ENCODE measurements at places on chromosomes 2 and 18. TPM values are rescaled to one million over a fixed set of nuclear protein-coding genes. Genes with fewer than 3 reads are reported as not detected.
A peak's percentile ranks its signal among the peaks of the same experiment; 100 is the strongest.

The MAL gene
- not detected for total RNA-seq

The TTC39C gene
- 12.7 TPM for total RNA-seq

The LHCGR gene
- not detected for total RNA-seq

The UGT1A9 gene
- not detected for total RNA-seq

The LINC00305 gene
- total RNA-seq, result not detected

The REG1A gene
- total RNA-seq, result 22,488 TPM

The METAP1D gene
- 3.0 TPM for total RNA-seq

The ADGRF3 gene
- 0.40 TPM for total RNA-seq

- H3K27ac ChIP-seq, result no peak overlapping the region
- H3K4me1 ChIP-seq, result no peaks in the 10 kb centered on the region
- H3K36me3 ChIP-seq, result peaks cover 6% of the 10 kb centered on the region
- no peak overlapping the region for H3K4me3 ChIP-seq
- H3K27me3 ChIP-seq, result no peaks in the 10 kb centered on the region
These were observed 210.9 kb downstream of the DYM start for GRCh38 chr18:49249521-49249920.

GRCh38 chr2:133039531-133039930 is 369.5 kb upstream of the LYPD1 start:
- H3K36me3 ChIP-seq, result no peaks in the 10 kb centered on the region
- H3K27ac ChIP-seq, result no peak overlapping the region
- no peak for DNase-seq
- no peaks in the 10 kb centered on the region for H3K4me1 ChIP-seq
- no peak overlapping the region for H3K4me3 ChIP-seq
- H3K27me3 ChIP-seq, result no peaks in the 10 kb centered on the region

DNA sequence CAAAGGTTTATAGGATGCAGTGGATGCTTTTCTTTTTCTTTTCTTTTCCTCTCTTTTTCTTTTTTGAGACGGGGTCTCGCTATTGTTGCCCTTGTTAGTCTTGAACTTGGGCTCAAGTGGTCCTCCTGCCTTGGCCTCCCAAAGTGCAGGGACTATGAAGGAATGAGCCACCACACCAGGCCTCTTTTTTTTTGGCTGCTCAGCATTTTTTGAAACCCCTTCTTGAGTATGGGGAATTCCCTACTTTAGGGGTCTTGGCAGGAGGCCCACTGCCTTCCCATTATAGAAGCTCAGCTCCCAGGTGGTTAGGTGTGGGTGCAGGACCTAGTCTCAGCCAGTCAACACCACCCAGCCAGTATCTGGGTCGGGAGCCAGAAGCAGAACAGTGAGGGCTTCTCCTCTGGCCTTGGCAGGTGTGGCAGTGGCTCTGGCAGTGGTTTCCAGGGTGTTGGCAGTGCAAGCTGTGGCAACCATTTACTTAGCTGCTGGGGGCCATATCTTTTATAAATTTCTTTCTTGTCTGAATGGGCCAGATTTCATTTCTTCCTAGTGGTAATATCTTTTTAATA is 51.4 kb upstream of the ACYP2 start:
- no peaks in the 10 kb centered on the region for H3K27me3 ChIP-seq
- no peaks in the 10 kb centered on the region for H3K4me1 ChIP-seq
- DNase-seq, result no peak
- no peak overlapping the region for H3K27ac ChIP-seq

- peak overlapping the region; percentile 34 for H3K4me3 ChIP-seq
- H3K27ac ChIP-seq, result no peak overlapping the region
- H3K27me3 ChIP-seq, result no peaks in the 10 kb centered on the region
- no peak for DNase-seq
- H3K4me1 ChIP-seq, result peaks cover 4% of the 10 kb centered on the region
These were observed 579 bp upstream of the EMX1 start for GRCh38 chr2:72916743-72917137.

DNA sequence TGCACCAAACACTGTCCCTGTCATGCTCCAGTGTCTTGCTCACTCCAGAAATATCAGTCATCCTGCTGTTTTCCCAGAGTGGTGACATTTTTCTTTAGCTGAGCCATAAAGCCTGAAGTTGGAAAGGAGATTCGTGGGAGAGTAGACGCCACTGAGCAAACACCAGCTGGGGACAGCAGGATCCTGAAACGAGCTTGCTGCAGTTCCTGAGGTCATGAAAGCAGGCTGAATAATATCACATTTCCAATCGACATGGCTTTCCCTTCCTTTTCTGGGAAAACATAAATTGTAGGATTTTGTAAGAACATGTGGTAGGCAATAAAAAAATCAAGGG is 276.4 kb downstream of the CDCA7 start:
- DNase-seq, result no peak
- H3K4me1 ChIP-seq, result no peaks in the 10 kb centered on the region

DNA sequence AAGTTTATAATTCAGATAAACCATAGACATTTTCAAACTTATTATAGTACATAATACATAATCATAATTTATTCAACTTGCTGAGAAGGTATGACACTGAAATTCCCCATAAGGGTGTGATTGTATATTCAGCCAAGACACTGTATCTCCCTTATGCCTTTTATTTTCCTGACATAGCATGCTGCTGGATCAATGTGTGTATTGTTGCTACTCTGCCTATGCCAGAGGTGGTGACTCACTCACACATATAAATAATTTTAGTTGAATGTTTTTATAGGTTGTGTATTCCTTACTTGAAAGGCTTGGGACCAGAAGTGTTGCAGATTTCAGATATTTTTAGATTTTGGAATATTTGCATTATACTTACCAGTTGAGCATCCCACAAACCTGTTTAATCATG is 86.8 kb downstream of the VRK2 start:
- no peak overlapping the region for H3K4me3 ChIP-seq
- no peaks in the 10 kb centered on the region for H3K4me1 ChIP-seq
- no peak for DNase-seq
- H3K27ac ChIP-seq, result no peak overlapping the region
- H3K36me3 ChIP-seq, result no peaks in the 10 kb centered on the region

DNA sequence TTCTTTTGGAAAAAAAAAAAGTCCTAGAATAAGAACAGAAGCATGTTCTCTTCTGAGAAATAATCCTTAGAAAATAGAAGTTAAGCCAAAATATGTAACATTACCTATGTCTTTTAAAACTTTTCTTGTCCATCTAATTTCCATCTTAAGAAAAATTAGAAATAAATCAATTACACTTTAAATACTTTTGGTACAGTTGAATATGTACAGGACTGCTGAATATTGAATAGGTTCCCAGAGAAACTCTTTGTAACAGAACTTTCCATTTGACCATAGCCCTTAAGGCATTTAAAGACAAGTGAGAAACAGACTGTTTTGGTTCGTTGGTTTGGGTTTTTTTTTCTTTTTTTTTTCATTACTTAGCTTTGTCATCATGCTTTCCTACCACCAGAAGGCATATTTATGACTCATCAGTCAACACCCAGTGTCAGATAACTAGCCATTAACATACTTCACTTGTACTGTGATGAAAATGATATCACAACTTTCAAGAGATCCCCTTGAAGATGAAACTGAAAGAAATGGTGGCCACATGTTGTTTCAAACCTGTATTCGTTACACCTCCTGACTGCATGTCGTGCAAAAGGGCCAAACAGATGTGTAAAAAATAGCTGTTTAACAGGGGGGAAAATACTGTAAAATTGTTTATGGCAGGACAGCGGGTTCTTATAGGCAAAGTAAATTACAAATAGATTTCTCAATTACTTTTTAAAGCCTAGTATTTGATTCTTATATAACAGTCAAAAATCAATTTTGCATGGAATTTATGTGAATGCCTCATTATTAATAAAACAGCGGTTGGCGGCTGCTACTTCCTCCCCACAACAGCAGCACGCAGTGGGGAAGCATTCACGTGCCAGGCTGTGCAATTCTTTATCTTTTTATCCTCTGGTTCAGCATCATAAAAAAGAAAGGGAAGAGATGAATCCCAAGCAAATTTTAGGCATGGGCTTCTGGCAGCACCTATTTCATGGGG is 280.7 kb upstream of the HNRNPA3 start:
- no peaks in the 10 kb centered on the region for H3K4me1 ChIP-seq
- no peak overlapping the region for H3K4me3 ChIP-seq
- no peaks in the 10 kb centered on the region for H3K36me3 ChIP-seq
- DNase-seq, result no peak
- no peaks in the 10 kb centered on the region for H3K27me3 ChIP-seq

- no peak for DNase-seq
- H3K36me3 ChIP-seq, result no peaks in the 10 kb centered on the region
- no peaks in the 10 kb centered on the region for H3K27me3 ChIP-seq
- H3K27ac ChIP-seq, result no peak overlapping the region
- H3K4me3 ChIP-seq, result no peak overlapping the region
- no peaks in the 10 kb centered on the region for H3K4me1 ChIP-seq
These were observed 12.4 kb upstream of the CCDC88A start for GRCh38 chr2:55431982-55432627.

GRCh38 chr2:41896186-41896846 is 151.5 kb upstream of the PKDCC start:
- DNase-seq, result no peak
- no peaks in the 10 kb centered on the region for H3K36me3 ChIP-seq
- H3K27me3 ChIP-seq, result no peaks in the 10 kb centered on the region
- no peak overlapping the region for H3K27ac ChIP-seq
- H3K4me1 ChIP-seq, result peaks cover 2% of the 10 kb centered on the region

DNA sequence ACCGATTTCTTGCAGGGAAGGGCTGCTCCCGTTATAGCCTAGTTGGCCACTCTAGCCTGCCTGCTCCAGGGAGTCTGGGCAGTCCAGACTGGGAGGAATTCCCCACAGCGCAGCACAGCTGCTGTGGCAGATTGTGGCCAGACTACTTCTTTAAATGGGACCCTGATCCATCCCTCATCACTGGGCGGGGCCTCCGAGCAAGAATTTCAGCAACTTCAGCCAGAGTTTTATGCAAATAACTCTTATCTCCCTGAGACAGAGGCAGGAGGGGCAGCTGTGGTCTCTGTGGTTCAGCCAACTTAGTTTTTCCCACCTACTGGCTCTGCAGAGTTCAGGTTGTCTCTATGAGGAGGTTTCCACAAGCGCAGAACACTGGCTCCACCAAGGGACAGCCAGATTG is 1583.2 kb downstream of the SUCLG1 start:
- DNase-seq, result no peak
- no peaks in the 10 kb centered on the region for H3K4me1 ChIP-seq
- H3K27ac ChIP-seq, result no peak overlapping the region
- H3K36me3 ChIP-seq, result no peaks in the 10 kb centered on the region
- H3K4me3 ChIP-seq, result no peak overlapping the region
- H3K27me3 ChIP-seq, result no peaks in the 10 kb centered on the region

GRCh38 chr2:2131075-2131789 is 199.8 kb downstream of the MYT1L start:
- no peak for DNase-seq
- no peak overlapping the region for H3K27ac ChIP-seq
- no peaks in the 10 kb centered on the region for H3K4me1 ChIP-seq
- no peaks in the 10 kb centered on the region for H3K27me3 ChIP-seq

GRCh38 chr2:96198921-96199320 is 9.7 kb downstream of the STARD7 start:
- no peaks in the 10 kb centered on the region for H3K27me3 ChIP-seq
- peaks cover 18% of the 10 kb centered on the region for H3K4me1 ChIP-seq
- no peak for DNase-seq
- H3K4me3 ChIP-seq, result no peak overlapping the region
- H3K27ac ChIP-seq, result no peak overlapping the region

DNA sequence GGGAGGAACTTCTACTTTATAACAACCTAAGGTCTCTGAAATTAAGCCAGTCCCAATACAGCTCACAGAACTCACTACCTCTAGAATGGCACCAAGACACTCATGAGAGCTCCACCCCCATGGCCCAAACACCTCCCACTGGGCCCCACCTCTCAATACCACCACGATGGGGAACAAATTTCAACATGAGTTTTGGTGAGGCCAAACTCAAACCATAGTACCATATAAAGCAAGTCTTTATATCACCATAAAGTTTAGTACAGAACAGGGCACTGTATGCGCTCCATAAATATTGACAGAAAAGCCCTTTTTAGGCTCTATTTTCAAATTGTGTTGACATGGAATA is 3.3 kb downstream of the AFG3L2 start:
- H3K36me3 ChIP-seq, result no peaks in the 10 kb centered on the region
- H3K27me3 ChIP-seq, result no peaks in the 10 kb centered on the region
- no peak overlapping the region for H3K4me3 ChIP-seq
- peaks cover 29% of the 10 kb centered on the region for H3K4me1 ChIP-seq
- no peak overlapping the region for H3K27ac ChIP-seq

DNA sequence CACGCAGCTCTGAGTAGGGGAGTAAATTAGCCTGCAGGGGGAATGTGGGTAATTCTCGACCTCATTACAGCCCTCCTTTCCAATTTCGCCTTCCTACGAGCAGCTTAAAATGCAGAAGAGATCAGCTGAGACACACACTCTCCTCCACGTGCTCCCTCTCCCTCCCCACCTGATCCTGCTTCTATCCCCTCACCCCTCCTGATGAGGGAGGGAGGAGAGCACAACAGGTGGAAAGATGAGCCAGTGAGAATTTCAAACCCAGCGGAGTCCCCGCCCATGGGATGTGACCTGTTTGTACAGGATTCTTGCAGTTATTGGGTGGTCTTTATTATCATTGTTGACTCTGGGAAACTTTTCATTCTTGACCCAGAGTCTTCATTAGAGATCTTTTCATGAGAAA is 35.5 kb downstream of the DDX18 start:
- no peaks in the 10 kb centered on the region for H3K27me3 ChIP-seq
- H3K36me3 ChIP-seq, result no peaks in the 10 kb centered on the region
- no peak overlapping the region for H3K4me3 ChIP-seq
- no peaks in the 10 kb centered on the region for H3K4me1 ChIP-seq
- DNase-seq, result no peak

GRCh38 chr18:43805646-43806194 is 528.4 kb upstream of the SYT4 start:
- no peak overlapping the region for H3K4me3 ChIP-seq
- no peaks in the 10 kb centered on the region for H3K36me3 ChIP-seq
- no peak overlapping the region for H3K27ac ChIP-seq
- H3K4me1 ChIP-seq, result no peaks in the 10 kb centered on the region

GRCh38 chr2:240292035-240292574 is 143.4 kb upstream of the GPC1 start:
- H3K4me1 ChIP-seq, result no peaks in the 10 kb centered on the region
- H3K27ac ChIP-seq, result no peak overlapping the region
- no peaks in the 10 kb centered on the region for H3K27me3 ChIP-seq
- no peaks in the 10 kb centered on the region for H3K36me3 ChIP-seq
- DNase-seq, result peak; percentile 14

DNA sequence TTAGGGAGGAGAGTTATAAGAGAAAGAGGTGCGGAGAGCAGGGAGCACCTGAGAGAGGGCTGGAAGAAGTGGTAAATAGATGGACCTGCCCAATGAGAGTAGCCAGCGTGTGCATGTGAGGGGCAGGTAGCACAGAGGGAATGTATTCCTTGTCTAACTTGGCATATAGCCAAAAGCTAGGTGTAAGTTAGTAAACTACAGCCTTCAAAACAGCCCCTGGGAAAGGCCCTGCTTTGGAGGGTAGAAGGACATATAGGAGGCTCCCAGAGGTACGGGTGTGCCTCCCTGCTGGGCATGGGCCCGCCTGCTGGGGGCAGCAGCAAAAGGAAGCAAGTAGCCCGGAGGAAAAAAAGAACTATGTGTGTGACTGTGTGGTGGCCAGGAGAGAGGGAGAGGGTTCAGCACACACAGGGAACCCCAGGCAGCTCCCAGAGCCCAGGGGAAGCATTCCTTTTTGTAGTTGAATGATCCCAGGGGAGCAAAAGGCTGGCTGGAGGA is 48.0 kb downstream of the TCF7L1 start:
- H3K36me3 ChIP-seq, result no peaks in the 10 kb centered on the region
- no peaks in the 10 kb centered on the region for H3K27me3 ChIP-seq
- no peak for DNase-seq
- H3K4me1 ChIP-seq, result no peaks in the 10 kb centered on the region
- no peak overlapping the region for H3K4me3 ChIP-seq
